ENCODE measurements at places on chromosomes 6 and 20.

- no peak for DNase-seq
Observed at GRCh38 chr20:35300469-35301262, 8.4 kb upstream of the FAM83C start.

DNA sequence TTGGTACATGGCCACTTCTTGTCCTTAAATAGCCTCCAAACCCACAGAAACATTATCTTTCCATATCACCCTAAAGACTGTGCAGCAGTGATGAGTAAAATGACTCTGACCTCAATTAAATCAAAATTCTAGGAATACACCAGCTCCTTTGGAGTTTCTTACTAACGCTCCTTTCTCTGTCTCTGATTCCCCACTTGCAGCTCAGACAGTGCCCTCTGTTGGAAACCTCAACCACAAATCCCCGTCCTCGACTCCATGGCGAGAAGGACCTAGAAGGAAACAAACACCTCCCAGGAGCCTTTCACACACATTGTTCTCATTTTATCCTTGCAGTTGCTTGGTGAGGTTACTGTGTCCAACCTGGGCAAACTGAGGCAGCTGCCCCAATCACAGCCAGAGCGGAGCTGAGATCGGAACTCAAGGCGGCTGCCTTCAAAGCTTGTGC lies 17.7 kb upstream of the PARD6B start:
- DNase-seq, result no peak

DNA sequence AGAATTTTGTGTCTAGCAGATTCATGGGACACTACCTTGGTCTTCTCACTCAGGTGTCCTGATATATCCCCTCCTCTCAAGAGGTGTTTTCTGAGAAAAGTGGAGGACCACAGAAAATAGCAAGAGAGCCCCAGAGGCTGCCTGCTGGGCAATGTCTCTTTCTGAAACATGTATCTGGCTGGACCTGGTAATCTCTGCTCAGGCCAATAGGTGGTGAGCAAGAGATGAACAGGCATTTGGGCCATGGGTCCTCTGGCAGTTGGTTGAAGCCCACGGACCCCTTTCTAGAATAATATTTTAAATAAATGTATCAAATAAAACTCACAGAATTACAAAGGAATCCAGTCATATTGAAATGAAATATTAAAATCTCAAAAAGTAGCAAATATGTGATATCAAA lies 8.8 kb upstream of the THBD start:
- no peak for DNase-seq

DNA sequence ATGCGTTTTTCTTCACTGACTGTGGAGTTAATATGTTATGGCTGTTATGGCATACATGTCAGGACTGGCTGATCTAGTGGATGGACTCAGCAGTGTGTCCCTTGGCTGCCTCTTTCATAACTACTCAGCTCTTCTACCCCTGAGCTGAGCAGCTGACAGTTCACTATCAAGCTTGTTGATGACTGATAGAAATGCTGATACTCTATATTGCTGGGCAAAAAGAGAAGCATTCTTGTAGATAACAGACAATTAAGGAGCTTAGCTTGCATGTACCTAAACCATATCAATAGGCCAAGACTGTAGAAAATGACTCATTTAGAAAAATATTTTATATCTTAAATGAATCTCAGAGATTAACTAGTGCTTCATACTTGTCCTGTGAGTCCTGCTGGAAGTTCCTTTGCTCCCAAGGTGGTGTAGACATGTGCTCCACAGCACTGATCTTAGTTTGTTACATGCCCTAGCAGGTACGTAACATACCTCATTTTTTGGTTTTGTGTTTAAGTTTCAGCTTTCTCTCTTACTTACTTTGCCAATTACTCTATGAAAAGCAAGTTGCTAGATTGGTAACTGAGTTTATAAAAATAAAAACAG lies 236.9 kb downstream of the GMDS start:
- DNase-seq, result no peak

DNA sequence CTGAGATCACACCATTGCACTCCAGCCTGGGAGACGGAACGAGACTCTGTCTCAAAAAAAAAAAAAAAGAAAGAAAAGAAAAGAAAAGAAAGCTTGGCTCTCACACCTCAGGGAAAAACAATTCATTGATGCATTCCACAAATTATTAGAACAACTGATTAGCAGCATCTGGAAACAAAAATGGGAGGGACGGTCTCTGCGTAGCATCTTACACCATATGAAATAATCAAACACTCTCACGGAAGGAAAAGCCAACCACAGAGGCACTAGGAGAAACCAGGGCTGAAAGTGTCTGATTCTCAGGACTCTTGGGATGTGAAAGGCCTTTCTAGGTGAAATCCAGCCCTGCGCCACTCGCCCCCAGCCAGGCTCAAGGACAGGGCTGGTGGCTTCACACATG lies 2.3 kb upstream of the HELZ2 start:
- DNase-seq, result no peak

GRCh38 chr6:27267857-27268434 lies 20.4 kb downstream of the PRSS16 start:
- DNase-seq, result no peak

GRCh38 chr20:62354031-62354808 lies 12.9 kb downstream of the LAMA5 start:
- DNase-seq, result no peak

DNA sequence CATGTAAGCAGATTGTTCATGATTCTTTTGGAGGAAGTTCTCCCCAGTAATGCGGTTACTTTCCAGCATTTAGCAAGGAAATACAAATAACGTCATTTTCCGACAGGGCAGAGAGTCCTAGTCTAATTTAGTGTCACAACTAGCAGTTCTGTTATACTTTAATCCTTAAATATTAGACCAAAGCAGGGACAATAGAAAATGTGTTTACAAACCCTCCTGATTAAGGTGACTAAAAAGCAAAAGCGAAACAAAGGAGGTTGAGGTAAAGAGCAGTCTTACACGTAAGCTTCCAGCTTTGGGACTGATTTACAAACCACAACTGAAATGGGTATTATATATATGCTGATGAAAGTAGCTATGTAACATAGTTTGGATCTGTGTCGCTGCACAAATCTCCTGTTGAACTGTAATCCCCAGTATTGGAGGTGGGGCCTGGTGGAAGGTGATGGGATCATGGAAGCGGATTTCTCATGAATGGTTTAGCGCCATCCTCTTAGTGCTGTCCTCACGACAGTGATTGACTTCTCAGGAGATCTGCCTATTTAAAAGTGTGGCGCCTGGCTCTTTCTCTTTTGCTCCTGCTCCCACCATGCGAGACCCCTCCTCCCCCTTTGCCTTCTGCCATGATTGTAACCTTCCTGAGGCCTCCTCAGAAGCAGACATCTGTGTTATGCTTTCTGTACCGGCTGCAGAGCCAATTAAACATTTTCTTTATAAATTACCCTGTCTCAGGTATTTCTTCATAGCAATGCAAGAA lies 81.9 kb downstream of the PLCB1 start:
- DNase-seq, result peak; percentile 14

- no peak for DNase-seq
Observed at GRCh38 chr6:309947-310346, 17.7 kb downstream of the DUSP22 start.

DNA sequence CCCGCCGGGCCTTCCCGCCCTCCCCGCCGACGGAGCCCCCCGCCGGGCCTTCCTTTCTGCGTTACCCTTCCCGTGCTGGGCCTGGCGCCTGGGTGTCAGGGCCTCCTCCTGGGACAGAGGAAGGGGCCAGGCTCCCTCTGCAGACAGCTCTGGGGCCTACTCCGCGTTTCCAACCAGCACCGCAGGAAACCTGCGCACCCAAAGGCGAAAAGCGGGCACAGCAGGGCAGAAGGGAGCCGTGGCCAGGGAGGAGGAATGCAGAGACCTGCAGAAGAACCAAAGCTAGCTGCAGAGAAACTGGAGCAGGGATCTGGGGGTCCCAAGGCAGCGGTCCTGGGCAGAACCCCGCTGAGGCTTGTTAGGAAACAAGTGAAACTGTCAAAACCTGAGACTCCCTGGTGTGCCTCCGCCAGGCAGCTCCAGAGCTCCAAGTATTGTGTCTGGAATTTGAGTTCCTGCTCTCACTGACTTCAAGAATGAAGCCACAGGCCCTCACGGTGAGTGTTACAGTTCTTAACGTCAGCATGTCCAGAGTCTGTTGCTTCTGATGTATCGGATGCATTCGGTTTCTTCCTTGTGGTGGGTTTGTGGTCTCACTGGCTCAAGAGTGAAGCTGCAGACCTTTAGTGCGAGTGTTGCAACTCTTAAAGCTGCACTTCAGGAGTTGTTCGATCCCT lies 33.3 kb downstream of the IRF4 start:
- DNase-seq, result no peak

GRCh38 chr6:10048370-10049297 lies 366.2 kb downstream of the TFAP2A start:
- DNase-seq, result no peak

DNA sequence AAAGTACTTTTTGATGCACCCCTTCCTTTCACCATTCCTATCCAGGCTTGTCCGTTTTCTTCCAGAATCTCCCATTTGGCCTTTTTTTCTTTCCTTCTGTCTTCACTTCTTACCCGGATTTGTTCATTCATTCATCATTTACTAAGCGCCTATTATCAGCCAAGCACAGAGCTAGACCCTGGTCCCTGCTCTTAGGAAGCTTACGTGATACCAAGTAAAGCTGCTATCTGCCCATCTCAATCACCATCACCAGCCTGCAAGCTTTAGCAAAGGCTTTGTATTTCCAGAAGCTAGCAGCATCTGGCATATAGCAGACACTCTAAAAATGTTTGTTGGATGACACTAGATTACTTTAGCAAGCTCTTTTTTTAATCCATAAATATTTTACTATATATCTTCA lies 4.8 kb downstream of the NDRG3 start:
- no peak for DNase-seq

Data from CD4-positive, alpha-beta T cell treated with Interleukin-15 for 4 hours (primary cell).